ENCODE measurements at places on chromosomes 6 and 20.

GRCh38 chr6:21740376-21741124 lies 147.0 kb downstream of the SOX4 start:
- no peak for DNase-seq

GRCh38 chr6:2632976-2633584 lies 117.6 kb downstream of the MYLK4 start:
- no peak for DNase-seq

DNA sequence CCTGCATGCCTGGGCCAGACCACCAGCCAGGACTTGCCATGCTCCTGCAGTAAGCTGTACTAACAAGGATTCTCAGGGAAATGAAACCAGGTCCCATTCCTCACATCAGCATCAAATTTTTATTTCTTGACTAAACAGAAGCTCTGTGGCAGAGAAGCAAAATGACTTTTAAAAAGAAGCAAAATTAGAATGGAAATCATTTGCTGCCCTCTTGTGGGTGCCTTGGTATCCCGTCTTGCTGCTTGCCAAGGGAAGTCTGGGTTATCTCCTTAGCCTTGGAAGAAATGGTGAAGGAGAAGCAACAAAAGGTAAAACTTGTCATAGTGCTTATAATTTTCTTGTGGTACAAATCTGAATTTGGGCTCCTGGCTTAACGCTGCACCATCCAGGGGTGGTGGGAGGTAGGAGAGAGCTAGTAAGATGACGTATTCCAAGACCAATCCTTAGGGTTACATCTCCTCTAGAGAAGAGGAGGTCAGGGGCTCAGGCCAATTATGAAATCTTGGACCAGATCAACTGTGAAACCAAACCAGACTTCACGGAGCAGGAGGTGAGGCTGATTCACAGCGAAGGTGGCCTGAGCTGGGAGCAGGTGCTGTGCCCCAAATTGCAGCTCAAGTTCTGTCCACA lies 107.5 kb downstream of the FAXC start:
- no peak for DNase-seq

GRCh38 chr6:2980465-2980855 lies 9.1 kb upstream of the SERPINB6 start:
- no peak for DNase-seq

DNA sequence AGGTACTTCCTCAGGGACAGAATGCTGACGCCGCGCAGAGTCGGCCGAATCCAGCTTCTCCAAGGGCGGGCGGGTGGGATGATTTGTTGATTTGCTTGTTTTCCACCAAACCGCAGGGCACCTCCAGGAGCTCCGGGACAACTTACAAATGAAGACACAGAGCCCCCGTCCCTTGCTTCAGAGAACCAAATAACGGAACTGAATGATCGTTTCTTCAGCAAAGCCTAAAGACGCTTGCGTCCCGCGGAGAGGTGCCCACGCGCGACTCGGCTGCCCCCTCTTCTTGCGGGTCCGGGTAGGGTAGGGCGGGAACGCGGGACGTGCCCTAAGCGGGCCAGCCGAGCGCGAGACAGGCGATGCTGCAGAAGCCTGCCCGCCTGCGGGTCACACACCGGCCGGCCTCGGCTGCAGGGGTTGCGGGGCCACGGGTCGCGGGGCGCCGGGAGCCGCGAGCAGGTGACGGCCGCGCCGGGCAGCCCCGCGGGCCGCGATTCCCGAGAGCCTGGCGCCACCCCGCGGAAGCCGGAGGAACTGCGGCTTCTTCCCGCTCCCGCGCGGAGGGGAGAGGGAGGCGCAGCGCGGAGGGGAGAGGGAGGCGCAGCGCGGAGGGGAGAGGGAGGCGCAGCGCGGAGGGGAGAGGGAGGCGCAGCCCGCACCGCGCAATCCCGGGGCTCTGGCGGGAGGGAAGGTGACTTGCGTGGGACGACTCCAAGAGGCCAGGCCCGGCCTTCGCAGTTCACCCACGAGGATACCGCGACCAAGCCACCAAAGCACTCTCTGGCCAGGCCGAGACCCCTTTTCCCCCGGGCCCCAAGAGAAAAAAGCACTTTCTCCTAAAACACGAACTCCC lies 7.7 kb upstream of the FOXF2 start:
- DNase-seq, result peak; percentile 74

GRCh38 chr6:116672306-116672705 lies 3.7 kb upstream of the ZUP1 start:
- no peak for DNase-seq

DNA sequence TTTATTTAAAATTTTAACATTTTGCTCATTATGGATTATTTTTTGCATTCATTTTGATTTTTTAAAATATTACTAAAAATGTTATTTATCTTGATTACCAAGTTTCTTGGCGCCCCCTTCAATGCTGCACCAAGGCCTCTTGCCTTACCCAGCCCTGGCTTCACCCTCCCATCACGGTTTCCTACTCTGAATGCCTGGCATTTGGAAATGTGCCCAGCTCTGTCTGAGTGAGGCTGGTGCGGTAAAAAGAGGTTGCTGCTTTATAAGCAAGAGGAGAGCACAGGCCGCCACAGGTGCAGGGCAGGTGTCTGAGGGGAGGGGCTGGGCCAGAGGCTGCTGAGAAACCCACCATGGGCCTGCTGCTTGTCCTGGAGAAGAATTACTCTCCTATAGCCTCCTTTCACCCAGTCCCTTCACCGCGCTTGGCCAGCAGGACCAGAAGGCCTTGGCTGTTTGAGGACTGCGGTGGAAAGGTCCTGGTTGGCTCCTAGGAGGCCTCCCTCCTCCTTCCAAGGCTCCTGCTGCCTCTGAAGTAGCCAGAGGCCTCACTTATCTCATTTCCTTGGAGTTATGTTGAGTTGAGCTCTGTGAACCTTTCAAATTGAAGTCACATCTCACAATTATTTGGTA lies 62.6 kb downstream of the BANF2 start:
- DNase-seq, result no peak

GRCh38 chr20:3929713-3930060 lies 40.5 kb downstream of the PANK2 start:
- DNase-seq, result no peak

- DNase-seq, result no peak
Measured at GRCh38 chr6:119122336-119122735, 43.9 kb upstream of the FAM184A start.

- DNase-seq, result no peak
Measured at GRCh38 chr20:45792317-45793118, 764 bp downstream of the DNTTIP1 start.

DNA sequence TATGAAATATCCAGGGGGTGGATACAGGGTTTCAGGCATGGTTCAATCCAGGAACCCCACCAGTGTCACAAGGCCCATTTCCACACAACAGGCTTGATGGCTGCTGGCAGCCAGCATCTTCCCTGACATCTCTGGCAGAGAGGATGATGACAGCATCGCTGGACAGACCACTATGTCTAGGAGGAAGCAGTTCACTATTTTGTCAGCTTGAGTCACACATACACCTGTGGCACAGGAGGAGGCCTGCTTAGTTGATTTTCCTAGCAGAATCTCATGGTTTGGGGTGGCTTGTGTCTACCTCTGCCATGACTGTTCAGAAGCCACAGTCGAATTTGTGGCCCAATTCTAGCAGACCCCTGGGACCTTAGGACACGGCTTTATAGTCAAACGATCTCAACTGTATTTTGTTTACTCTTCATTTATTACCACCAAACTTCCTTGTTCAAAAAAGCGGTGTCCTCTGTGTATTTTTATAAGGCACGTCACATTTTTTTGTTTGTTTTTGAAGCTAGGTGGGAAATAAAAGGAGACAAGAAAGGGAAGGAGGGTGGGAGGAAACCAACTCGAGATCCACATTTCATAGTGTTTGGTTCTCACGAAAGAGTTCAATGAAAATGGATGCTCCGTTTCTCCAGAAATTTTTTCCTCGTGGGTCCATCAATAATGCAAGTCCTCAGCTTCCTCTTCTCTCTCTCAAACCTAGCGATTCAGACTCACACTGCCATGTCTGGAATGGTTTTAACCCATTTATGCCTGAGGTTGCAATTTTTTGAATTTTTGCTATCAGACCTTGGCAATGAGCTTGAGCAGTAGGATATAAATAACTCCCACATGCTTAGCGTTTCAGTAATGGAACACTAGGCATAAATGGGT lies 94.4 kb downstream of the TOX2 start:
- DNase-seq, result no peak

DNA sequence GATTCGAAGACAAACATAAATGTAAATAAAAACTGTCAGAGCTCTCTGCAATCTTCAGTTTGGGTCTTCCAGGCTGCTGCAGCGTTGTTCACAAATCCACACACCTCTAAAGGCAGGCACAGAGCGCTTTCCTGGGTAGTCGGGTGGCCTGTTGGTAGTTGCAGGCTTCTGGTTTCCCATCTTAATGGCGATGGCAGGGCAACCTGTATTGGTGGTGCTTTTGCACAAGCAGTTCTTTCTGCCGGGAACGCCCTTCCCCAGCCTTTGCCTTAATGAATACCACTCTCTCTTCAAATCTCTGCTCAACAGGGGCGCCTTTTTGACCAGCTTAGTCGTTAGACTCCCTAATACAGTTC lies 723 bp upstream of the IFT52 start:
- no peak for DNase-seq

- DNase-seq, result peak; percentile 73
Measured at GRCh38 chr20:47487175-47487917, 14.3 kb upstream of the NCOA3 start.

DNA sequence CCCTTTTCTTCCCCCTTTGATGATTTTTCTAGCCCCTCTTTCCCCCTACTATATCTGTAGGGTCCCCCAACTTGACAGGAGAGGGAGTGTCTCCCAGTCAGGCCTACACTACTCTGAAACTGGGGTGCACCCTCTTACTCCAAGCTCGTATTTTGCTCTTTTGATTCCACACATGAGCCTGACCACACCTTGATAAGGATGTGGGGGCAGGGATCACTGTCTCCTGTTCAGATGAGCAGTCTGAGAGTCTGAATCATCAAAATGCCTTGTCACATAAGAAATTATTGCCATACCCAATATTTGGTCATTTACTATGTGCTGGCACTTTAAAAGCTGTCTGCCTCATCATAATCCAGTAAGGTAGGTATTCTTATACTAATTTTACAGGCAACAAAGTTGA lies 15.9 kb downstream of the PNPLA1 start:
- DNase-seq, result no peak

- DNase-seq, result no peak
Measured at GRCh38 chr20:11624704-11625103, 293.0 kb upstream of the BTBD3 start.

- DNase-seq, result no peak
Measured at GRCh38 chr6:307065-307814, 15.0 kb downstream of the DUSP22 start.

GRCh38 chr20:39705032-39705431 lies 742.9 kb downstream of the DHX35 start:
- DNase-seq, result no peak

- no peak for DNase-seq
Measured at GRCh38 chr20:36272547-36273220, 33.5 kb upstream of the DLGAP4 start.

GRCh38 chr20:10538768-10539167 lies 103.7 kb downstream of the SLX4IP start:
- DNase-seq, result no peak

GRCh38 chr20:17690144-17690543 lies 8.1 kb upstream of the RRBP1 start:
- DNase-seq, result no peak

DNA sequence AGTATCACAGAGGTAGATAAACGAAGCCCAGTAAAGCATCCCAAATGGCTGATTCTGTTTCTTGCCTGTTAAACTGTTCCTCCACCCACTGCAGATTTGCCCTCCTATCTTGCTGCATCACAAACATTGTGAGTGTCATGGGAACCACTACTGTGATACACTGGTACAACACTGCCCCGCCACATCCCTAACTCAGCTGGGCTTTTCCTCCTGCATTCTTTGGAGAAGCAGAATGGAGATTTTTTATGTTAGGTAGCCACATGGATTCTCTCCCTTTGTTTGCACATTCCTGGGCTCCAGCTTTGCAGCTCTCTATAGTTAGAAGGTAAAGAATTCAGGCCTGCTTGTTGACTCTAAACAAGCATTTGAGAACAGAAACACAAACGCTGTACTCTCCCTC lies 234.1 kb downstream of the TMEM242 start:
- no peak for DNase-seq

- no peak for DNase-seq
Measured at GRCh38 chr6:43026365-43026764, 4.9 kb downstream of the RRP36 start.

GRCh38 chr6:102571236-102571908 lies 1177.9 kb downstream of the GRIK2 start:
- DNase-seq, result no peak
